A375 (cell line): ENCODE measurements at places on chromosomes 12 and 14. TPM values are rescaled to one million over a fixed set of nuclear protein-coding genes. Genes with fewer than 3 reads are reported as not detected.

The CAPZA3 gene
- total RNA-seq: not detected in 2 replicates

The TIMM9 gene
- total RNA-seq: 18.6 and 29.3 TPM in 2 replicates

The ACOT4 gene
- not detected in 2 replicates for total RNA-seq

The TEX52 gene
- total RNA-seq: not detected in 2 replicates

The COCH gene
- 3.5 and 5.4 TPM in 2 replicates for total RNA-seq

The TRMT5 gene
- 4.4 and 17.2 TPM in 2 replicates for total RNA-seq

The ANKRD33 gene
- not detected in 2 replicates for total RNA-seq

The RBP5 gene
- total RNA-seq: not detected in 2 replicates

The PNP gene
- 59.5 and 62.4 TPM in 2 replicates for total RNA-seq

The JAG2 gene
- total RNA-seq: 0.27 and 0.34 TPM in 2 replicates

The TDRD9 gene
- total RNA-seq: not detected in 2 replicates

The ART4 gene
- total RNA-seq: not detected in 2 replicates

The C12orf50 gene
- total RNA-seq: not detected in 2 replicates

The AMN gene
- total RNA-seq: not detected in 2 replicates

The CD163L1 gene
- 0.72 and 1.1 TPM in 2 replicates for total RNA-seq

The NAA30 gene
- total RNA-seq: 5.2 and 5.7 TPM in 2 replicates

The CLEC4C gene
- total RNA-seq: not detected in 2 replicates

The LRRC10 gene
- not detected in 2 replicates for total RNA-seq

The E2F7 gene
- 17.8 and 18.1 TPM in 2 replicates for total RNA-seq

The DDIT3 gene
- 58.1 and 66.1 TPM in 2 replicates for total RNA-seq
